ENCODE measurements at places on chromosomes 4 and X.

GRCh38 chr4:1416948-1417260 lies 10.7 kb upstream of the NKX1-1 start:
- no peak for DNase-seq

GRCh38 chrX:103739421-103739820 lies 28.7 kb downstream of the TMEM31 start:
- DNase-seq = no peak

DNA sequence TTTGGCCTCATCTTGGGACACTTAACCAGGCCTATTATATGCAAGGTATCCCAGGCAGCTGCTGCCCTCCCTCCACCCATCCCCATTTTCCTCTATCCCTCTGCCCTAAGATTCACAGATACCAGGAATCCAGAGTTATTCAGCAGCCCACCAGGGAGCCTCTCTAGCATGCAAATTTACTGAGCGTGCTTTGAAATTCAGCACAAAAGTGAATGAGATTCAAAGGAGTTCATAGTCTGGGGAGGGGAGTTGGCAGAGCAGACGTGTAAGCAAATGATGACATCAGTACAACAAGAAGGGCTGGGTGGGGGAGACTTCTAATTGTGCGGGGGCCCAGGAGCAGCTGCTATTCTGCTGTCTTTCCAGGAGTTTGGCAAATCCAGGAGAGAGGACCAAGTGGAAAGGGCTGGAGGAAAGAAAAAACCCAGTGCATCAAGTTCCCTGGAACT lies 1.7 kb upstream of the MTM1 start:
- no peak for DNase-seq

GRCh38 chr4:152039023-152039481 lies 278.2 kb upstream of the GATB start:
- DNase-seq = no peak

DNA sequence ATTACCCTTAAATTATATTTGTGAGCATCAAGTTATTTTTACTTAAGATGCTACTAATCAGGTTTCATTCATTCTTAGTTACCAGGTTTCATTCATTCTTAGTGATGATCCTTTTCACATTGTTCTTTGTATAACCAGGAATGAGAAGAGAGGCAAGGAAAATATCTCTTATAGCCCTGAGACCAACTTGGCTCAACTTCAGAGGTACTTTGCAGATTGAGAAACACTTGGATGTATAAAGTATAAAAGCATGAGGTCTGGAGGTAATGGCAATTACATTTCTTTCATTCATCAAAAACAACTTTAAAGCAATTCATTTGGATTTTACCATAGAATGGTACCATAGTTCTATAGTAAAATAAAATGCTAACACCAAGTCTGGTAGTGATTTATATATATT lies 231.0 kb downstream of the PRDM5 start:
- no peak for DNase-seq

DNA sequence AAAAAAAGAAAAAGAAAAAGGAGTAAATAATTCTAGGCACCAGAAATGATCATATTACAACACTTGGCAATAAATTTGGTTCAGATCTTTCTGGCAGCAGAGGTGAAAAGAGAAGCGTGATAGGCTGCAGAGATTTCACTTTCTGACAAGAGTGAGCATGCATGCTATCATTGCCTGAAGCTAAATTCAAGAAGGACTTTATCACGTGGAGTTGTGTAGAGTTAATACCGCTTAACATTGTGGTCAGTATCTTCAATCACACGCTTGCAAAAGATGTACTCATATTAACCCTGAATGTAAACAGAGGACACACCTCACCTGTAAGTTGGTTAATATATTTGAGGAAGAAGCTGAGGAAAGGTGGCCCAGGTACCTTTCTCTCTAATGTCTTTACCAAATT lies 31.4 kb upstream of the RBPJ start:
- DNase-seq = no peak

GRCh38 chr4:104344342-104344980 lies 150.2 kb downstream of the CXXC4 start:
- DNase-seq = no peak

- DNase-seq = no peak
These were observed 38.4 kb downstream of the PPARGC1A start for GRCh38 chr4:23851464-23851863.

- no peak for DNase-seq
These were observed 112.5 kb downstream of the SCLT1 start for GRCh38 chr4:128980816-128981326.

- no peak for DNase-seq
These were observed 44.5 kb downstream of the TRIM2 start for GRCh38 chr4:153248641-153249198.

GRCh38 chrX:119738742-119739141 lies 19.6 kb upstream of the SOWAHD start:
- no peak for DNase-seq

- DNase-seq = no peak
These were observed 331.9 kb downstream of the PACRGL start for GRCh38 chr4:21032089-21032645.

DNA sequence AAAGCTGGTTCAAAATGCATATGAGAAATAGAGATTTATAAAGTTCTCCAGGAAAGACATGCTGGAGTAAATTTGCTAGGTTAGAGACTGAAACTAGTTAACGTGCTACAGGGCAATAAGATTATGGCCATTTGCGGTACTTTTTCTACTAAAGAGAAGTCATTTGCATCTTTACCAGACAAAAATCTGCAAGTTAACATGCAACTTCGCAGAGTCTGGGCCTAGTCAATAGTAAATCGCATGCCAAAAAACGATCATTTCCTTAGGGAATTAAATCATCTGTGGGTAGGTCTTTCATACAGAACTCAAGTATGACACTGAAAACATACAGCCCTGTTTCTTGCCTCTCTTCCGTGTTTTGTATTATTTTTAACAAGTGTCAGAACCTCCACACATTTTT lies 32.8 kb upstream of the REST start:
- no peak for DNase-seq

DNA sequence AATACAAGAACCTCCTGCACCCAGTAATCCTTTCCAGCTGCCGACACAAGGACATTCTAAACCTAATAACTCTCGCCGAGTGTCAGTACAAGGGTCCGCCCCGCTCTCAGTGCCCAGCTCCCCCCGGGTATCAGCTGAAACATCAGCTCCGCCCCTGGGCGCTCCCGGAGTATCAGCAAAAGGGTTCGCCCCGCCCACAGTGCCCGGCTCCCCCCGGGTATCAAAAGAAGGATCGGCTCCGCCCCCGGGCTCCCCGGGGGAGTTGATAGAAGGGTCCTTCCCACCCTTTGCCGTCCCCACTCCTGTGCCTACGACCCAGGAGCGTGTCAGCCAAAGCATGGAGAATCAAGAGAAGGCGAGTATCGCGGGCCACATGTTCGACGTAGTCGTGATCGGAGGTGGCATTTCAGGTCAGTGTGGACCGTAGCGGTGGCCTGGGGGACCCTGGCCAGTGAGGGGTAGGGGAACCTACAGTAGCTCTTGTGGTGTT lies at the start of gene MAOA:
Gene MAOA (plus strand): TSS at position 295 of the 490 bp plus-strand sequence. CDS start 43 bp downstream, at position 338.
- no peak for DNase-seq

DNA sequence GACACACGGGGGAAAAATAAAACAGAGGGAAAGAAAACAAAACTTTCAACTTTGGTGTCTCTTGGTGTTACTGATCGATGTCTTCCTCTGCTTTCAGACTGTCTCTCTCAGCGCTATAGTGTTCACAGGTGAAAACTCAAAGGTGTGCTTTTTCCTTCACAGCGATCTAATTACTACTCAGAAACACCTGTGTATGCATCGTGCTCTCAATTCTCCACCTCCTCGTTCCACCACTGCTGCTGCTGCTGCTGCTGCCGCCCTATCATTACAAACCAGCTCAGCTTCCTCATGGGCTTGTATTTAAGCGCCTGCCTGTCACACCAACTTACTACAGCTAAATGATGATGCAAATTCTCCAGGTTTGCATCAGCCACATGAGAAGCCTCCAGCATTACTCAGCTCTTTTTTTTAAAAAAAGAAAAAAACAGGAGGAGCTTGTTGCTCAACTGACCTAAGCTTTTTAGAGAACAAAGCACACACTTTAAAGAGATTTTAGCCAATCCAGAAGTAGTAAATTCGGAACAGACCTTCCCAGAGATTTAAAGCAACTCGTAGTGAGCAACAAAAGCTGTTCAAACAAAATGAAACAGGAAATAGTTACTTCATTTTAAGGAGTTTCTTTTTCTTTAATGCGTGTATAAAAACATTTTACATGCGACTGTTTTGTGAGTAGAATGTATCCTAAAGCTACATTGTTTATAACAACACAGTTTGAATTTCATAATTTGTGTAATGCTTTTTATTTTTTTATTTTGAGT lies at the start of gene SLC7A11:
Gene SLC7A11 (minus strand): TSS at position 274 of the 758 bp plus-strand sequence. CDS start 280 bp downstream, outside the sequence.
- no peak for DNase-seq

DNA sequence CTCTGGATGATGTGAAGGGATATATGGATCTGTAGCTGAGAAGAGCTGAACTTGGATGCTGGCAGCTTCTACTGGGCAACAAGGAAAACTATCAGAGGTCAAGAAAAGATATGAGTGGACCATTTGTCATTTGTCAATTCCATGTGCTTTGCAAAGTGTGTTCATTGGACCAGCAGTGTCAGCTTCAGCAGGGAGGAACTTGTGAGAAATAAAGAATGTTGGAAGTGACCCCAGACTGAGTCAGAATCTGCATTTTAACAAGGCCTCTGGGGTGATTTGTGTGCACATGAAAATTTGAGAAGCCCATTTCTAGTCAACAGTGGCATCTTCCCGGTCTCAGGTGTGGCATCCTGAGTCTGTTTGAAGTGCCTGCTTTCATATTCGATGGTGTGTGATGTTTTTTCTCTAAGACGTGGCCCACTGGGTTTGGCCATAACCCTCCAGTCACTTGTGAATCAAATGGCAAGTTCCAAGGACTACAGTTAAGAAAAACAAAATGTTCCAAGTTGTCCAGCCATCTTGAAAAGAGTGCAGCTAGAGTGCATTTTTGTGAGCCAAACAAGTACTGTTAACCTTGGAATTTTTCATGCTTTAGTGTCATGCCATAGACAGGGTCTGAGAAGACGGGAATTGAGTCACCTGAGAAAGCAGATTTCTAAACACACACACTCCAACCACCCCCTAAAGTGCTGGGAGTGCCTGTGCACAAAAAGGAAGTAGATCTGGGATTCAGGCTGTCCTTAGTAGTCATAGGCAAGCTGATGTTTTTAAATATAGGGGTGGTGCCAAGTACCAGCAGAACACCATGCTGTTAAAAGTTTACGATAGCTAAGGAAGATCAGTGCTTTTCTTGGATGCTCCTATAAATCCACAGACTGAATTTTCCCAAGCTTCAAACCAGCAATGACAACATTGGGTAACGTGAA lies 26.4 kb downstream of the GPM6B start:
- no peak for DNase-seq

GRCh38 chr4:150826306-150826705 lies 188.8 kb downstream of the LRBA start:
- no peak for DNase-seq

GRCh38 chr4:150251752-150252190 lies 173.5 kb downstream of the DCLK2 start:
- DNase-seq = no peak

GRCh38 chrX:39144956-39145355 lies 343.7 kb downstream of the MID1IP1 start:
- no peak for DNase-seq

GRCh38 chr4:143230683-143231082 lies 46.0 kb downstream of the USP38 start:
- DNase-seq = no peak

DNA sequence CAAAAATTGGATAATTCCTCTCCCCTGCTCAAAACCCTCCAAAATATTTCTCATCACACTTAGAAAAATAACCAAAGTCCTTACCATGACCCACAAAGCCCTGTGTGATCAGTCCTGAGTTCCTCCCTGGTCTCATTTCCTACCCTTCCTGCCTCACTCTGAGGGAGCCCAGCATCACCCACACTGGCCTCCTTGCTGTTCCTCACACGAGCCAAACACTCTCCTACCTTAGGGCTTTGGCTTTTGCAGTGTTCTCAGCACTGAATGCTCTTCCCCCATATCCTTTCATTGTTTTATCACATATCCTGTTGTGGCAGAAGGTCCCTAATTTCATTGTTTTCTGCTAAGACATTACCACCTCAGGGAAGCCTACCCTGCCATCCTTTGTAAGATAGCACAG lies 12.2 kb downstream of the MGAT4D start:
- DNase-seq = no peak

- DNase-seq = no peak
These were observed 481.7 kb downstream of the NAF1 start for GRCh38 chr4:162684998-162685397.

DNA sequence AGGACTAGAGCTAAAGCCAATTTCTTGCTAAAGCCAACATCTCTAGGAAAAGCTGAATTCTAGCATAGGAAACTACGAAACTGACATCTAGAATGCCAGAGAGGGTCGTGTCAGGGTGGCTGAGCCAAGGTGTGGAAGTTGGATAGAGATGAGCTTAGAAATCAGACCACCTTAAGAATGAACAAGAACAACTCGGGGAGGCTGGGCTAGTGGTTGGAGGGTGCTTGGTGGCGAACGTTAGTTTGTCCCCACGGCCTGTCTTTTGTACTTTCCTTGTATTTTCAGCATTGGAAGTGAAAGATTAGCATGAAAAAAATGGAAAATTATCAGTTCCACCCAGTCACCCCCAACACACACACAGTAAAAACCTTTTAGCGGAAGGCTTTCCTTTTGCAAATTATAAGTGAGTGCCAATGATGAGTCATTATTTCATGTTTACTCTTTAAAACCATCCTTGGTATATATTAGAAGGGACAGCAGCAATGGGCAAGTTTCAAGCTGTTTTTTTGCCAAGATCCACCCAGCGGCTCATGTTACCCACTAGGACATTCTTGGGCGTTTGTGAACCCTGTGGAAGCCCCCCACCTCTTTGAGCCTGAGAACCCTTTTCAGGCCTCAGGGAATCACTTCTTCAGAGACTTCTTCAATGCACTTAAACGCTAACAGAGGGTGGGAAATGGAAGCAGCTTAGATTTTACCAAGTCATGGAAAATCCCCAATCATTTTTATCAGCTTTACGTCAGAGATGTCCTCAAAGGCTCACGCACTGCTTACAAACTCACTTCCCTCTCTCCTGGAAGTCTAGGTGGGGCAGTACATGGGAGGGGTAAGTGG lies 4.9 kb upstream of the PPEF1 start:
- DNase-seq = no peak

GRCh38 chr4:23873717-23874535 lies 15.9 kb downstream of the PPARGC1A start:
- no peak for DNase-seq

DNA sequence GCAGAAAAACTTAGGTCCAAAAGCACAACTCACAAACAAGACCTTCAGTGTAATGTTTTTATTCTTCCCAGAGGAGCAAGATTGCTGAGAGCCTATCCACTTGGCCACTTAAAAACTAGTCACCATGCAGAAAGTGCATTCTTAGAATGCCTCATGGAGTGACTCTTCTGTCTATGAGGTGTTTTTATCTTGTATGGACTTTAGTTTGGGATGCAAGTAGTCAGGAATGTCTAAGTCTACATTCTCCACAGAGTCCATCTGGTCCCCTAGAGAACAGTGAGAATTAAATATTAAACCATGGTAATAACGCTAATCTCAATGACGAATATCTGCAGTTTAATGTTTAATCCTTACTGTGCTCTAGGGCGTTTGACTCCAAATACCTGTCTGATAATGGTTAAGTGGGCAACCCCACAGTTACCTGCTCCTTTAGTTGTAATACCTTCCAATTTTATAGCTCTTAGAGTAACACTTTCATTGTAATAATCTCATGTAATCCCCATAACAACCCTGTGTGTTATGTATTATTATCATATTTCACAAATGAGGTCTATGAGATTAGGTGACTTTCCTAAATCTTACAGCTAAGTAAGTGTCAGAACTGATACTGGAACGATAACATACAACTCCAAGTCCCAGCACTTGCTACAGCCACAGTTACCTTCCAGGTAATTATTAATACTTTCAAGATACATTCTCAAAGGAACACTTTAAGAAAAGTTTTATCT lies 235.6 kb upstream of the JADE1 start:
- no peak for DNase-seq

- no peak for DNase-seq
These were observed 12.0 kb downstream of the HMX1 start for GRCh38 chr4:8859550-8860095.
